Osteoblast (primary cell): ENCODE measurements at places on chromosomes 12 and 14.

GRCh38 chr14:89430391-89431236 is 13.6 kb upstream of the FOXN3 start:
- no peak for DNase-seq

DNA sequence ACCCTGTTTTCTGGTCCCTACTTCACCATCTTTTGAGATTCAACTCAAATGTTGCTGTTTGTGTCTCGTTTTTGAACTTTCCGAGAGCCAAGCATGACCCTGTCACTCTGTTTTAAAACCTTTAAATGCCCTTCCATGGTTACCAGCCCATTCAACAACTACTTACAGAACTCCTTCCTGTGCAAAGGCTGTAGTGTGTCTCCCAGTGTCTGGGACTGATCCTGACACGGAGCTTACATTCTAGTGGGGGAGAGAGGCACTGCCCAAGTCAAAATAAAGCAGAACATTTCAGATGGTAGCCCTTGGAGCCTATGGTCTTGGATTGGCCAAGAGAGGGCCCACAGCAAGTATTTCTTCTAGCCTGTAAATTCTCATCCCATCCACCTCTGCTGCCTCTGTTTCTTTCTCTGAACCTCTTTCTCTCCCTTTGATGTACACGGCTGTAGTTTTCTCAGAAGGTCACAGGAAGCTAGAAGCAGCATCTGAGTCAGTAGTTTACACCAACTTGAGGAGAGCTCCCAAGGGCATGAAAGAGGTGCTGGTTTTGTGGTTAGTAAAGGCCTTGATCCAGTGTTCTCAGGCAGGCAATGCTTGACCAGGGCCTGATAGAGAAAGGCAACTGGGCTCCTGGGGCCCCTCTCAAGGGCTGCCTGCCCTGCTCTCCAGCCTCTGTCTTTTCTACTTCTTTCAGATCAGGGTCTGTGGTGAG is 42.3 kb upstream of the SLC24A4 start:
- no peak for DNase-seq

GRCh38 chr14:43535231-43535838 is 971.7 kb downstream of the FSCB start:
- DNase-seq: no peak

DNA sequence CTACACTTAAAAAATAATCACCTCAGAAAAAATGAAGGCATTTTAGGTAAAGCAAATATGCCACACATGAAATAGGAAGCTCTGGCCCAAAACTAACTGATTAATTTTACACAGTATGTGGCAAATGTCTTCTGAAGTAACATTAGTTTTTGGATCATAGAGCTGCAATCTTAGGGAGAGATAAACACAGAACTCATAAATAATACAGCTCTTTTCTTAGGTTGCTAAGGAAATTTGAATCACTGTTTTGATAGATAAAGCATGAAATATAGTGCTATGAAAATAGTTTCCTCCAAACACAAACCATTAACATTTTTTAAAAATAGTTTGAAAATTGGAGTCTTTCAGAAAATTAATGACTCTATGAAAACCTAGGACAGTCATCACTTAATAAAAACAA is 15.0 kb downstream of the RASSF9 start:
- no peak for DNase-seq

DNA sequence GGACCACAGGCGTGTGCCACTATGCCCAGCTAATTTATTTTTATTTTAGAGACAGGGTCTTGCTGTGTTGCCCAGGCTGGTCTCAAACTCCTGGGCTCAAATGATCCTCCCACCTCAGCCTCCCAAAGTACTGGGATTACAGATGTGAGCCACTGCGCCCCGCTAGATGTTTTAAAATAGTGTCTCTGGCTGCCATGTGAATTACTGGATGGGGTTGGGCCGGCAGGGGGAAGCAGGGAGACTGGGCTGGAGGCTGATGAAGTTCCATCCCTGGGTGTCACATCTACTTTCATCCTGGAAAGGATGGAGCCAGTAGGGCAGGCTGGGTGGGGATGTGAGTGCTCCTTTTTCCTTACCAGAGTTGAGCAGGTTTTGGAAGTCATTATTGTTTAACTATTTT is 46.1 kb downstream of the DNAH10 start:
- DNase-seq: peak; percentile 86

DNA sequence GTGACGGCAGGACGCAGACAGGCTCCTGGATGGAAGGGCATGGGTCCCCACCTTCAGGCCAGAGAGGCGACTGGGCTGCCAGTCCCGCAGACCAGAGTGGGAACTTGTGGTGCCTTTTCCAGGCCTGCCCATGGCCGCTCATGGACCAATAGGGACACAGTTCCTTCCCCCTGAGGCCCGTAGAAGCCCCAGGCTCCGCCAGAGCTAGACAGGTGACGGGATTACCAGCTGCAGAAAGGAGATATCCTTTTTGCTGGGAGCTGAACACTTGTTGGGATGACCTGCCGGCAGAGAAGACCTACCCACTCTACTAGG is 73.6 kb upstream of the RASSF8 start:
- DNase-seq: no peak

GRCh38 chr12:103547929-103548328 is 39.1 kb upstream of the STAB2 start:
- no peak for DNase-seq

DNA sequence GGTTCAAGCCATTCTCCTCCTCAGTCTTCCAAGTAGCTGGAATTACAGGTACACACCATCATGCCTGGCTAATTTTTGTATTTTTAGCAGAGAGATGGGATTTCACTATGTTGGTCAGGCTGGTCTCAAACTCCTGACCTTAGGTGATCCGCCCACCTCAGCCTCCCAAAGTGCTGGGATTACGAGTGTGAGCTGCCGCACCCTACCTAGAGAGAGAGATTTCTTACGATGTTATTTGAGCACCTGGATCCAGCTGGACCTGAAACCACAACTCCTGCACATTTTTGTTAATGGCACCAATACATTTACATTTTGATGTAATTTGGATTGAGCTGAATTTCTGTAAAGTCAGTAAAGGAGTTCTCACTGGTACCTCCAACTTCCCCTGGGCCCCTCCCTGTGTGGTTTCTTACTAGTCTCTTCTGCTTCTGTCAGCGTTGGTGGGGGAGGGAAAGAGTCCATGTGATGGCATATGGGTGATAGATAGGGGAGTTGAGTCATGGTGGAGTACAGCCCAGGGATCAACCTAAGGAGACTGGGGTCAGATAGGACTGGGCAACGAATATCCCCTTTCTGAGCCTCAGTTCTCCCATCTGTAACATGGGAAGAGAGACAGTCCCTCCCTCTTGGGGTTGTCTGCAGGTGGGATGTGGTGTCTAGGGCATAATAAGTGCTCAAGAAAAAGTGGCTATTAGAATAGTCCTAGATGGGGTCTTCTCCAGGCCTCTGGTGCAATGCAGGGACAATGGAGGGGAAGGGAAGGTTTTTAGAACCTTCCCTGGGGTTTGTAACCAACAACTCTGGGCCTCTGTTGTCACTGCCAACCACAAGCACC is 83.3 kb upstream of the MED13L start:
- no peak for DNase-seq

DNA sequence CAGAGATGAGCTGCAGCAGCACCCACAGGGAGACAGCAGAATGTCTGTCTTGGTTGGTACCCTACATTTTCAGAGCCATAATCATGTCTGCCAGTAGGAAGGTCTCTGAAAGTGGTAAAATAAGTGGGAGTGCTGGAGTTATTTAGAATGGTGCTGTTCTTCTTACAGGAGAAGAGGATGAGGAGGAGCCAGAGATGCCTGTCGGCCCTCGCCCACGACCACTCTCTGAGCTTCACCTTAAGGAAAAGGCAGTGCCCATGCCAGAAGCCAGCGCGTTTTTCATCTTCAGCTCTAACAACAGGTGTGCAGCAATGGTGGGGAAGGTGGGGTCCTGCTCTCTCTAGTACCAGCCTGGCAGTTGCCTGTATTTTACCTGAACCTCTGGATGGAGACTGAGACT is 201.7 kb upstream of the FKBP4 start:
- no peak for DNase-seq

GRCh38 chr12:93243689-93244513 is 133.8 kb upstream of the NUDT4 start:
- DNase-seq: no peak

- peak; percentile 31 for DNase-seq
These were observed 15.3 kb upstream of the BCL7A start for GRCh38 chr12:122006186-122006926.

DNA sequence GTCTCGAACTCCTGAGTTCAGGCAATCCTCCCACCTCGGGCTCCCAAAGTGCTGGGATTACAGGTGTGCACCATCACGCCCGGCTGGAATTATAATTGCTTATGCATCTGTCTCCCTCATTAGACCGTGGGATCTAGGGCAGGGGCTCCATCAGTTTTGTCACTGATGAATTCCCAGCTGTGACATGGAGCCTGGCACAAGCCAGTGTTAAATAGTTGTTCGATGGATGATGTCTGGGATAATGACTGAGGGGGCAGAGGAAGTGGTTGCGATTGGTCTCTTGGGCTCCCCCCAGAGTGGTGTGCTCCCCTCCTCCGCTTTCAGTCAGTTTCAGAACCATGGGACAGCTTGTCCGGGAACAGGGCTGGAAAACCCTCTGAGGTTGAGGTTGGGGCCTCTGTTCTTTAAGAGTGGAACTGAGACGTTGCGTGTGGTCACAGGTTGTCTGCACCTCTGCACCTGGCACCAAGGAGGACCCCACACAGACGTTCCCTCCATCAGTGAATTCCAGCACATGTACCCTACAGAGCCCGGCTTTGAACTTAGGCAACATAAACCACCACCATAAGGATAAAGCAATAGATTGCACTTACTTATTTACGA is 30.8 kb upstream of the BATF start:
- no peak for DNase-seq

GRCh38 chr12:53726946-53727309 is 324 bp downstream of the CALCOCO1 start:
- no peak for DNase-seq

DNA sequence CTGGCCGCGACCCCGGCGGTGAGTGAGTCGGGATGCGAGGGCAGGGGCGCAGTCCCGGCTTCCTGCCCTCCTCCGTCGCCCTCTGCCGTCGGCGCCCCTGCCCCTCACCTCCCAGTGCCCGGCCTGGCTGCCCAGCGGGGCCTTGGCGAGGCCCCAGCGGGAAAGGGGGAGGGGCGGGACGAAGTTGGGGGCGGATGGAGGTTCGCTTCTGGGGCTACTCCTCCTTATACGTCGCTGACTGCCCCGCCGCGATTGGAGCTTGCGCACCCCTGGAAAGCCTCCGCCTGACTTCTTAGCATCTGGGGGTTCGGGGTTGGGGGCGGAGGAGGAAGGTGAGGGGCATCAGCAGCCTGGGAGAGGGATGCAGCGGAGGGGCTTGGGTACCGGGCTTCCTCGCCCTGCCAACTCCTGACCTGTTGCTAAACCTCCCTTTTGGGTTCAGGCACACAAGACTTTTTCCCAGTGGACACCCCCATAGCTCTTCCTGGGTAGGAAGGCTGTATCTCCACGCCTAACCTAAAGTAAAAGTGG is 406 bp downstream of the TMEM263 start:
- peak; percentile 92 for DNase-seq

DNA sequence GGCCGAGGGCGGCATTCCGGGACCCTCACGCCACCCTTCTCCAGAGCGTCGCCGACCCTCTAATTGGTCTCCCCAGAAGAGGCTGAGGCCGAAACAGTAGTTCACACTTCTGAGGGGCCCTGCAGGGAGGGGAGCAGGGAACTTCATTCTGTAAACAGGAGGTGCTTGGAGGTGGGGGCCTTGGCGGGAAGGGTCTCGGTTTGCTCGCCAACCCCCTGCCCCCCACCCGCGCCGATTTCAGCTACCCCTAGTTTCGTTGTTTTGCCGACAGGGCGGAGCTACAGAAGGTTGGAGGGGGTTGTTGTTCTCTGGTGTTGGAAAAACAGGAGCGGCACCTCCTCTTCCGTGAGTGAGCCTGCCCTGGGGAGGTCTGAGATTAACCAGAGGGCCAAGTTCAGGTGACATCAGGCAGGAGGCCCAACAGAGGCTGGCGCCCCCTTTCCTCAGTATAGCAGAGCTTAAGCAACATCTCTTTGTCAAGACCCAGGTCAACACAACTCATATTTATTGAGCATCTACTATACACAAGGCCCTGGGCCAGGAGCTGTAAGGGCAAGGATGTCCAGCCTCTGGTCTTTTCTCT is 682 bp downstream of the ERBB3 start:
- DNase-seq: peak; percentile 42

DNA sequence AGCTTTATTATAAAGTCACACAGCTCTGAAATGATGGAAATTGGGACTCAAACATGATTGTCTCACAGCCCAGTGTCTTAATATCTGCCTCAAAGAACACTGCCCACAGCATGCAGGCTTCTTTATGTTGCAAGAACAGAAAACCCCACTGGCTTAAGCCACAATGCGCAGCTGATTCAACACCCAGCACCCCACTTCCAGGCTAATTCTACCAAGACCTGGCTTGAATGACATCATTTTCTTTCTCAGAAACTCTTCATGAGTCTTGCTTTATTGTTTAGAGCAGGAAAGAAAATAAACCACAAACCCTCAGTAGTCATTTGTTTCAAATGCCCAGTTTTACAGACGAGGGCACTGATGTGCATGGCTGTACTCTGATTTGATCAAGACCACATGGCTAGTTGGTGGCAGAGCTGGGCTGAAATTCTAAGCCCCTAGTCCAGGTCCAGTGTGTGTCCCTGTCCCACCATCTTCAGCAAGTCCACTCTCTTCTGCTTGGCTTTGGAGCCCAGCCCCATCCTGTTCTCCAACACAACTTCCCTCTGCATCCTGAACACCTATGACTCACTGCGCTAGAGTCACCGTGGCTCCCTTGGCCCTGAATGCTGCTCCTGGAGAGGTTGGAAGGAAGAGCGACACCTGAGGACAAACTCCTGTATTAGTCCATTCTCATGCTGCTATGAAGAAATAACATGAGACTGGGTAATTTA is 50.3 kb upstream of the SRSF5 start:
- peak; percentile 91 for DNase-seq

DNA sequence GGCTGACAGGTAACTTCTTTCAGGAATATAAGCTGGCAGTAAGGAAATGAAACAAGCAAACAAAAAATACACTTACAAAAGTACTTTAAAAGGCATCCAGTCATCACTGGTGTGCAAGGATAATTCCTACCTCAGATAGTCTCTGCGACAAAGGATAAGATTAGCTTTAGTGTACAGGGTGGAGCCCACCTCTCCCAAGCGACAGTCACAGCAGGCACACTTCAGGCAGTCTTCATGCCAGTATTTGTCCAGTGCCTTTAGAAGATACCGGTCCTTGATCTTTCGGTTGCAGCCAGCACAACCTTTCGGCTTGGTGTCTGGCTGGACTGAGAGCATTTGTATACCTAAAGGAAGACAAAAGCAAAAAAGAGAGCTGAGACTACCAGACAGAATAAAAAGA is 5.4 kb downstream of the LMO3 start:
- DNase-seq: no peak

DNA sequence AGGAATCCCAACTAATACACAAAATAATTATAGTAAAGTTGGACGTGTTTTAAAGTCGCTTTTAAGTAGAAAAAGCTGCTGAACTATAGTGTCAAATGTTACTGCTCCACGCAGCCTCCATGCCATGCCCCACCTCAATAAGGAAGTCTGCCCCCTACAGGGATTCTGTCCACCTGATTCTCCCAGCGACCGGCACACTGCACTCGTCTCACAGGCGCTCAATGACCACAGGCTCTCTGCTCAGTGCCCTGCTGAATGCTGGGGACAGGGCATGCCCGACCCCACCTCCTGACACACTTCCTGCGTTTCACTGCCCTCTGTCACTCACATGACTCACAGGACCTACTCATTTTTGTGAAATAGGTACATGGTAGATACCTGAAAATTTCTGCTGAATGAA is 48.9 kb downstream of the BDKRB1 start:
- no peak for DNase-seq
